ENCODE measurements at places on chromosomes 6 and 20.
A peak's percentile ranks its signal among the peaks of the same experiment; 100 is the strongest.

- no peak for DNase-seq
Observed at GRCh38 chr6:17015551-17016381, 86.1 kb upstream of the STMND1 start.

- DNase-seq: no peak
Observed at GRCh38 chr6:67541586-67541985, 1093.5 kb upstream of the ADGRB3 start.

- DNase-seq: no peak
Observed at GRCh38 chr6:156309017-156309416, 468.2 kb upstream of the ARID1B start.

GRCh38 chr6:82144852-82145340, 102.6 kb downstream of the IBTK start:
- no peak for DNase-seq

DNA sequence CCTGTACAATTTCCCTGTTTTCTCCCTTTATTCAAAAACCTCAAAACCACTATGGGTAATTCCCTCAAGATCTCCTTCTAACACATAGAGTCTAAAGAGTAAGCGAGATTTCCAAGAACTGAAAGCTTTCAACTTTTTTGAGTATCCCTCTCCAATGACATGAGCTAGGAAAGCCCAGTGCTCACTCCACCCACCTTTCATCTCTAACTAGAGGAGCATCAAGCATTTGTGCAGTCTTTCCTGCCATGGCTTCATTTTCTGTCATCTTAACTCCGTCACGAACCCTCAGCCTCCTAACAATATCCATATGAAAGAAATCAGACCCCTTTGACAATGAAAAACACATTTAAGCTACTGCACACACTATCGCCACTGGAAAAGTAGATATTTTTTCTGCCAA, 91.9 kb upstream of the SUPT3H start:
- DNase-seq: no peak

- no peak for DNase-seq
Observed at GRCh38 chr6:105759946-105760345, 326.2 kb upstream of the PRDM1 start.

DNA sequence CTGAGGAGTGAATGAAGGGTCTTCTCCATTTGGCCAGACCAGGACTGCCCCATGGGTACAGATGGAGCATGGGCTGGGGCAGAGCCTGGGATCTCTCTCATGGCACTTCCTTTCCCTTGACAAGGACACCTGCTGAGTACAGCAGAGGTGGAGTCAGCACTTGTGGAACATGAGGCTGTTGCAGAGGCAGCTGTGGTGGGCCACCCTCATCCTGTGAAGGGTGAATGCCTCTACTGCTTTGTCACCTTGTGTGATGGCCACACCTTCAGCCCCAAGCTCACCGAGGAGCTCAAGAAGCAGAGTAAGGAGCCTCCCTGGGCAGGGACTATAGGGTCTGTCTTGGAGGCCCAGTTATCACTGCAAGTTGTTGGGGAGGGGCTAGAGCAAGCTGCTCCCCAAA, 29.6 kb downstream of the GSS start:
- peak; percentile 76 for DNase-seq

DNA sequence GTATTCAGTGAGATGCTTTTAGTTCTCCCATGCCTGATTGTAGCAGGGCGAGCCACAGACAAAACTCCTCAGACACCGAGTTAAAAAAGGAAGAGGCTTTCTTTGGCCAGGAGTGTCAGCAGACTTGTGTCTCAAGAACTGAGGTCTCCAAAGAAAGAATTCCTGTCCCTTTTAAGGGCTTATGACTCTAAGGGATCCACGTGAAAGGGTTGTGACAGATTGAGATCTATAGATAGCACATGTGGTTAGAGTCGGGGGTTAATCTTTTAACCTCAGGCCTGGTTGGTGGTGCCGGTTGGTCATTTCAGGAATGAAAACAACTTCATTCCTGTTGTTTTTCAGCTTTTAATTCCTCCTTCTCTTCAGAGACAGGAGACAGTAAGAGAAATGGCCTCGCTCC, 168.8 kb upstream of the GRIK2 start:
- DNase-seq: no peak

GRCh38 chr6:129621252-129621651, 88.7 kb downstream of the ARHGAP18 start:
- peak; percentile 12 for DNase-seq

GRCh38 chr20:41587956-41588355, 30.2 kb downstream of the CHD6 start:
- DNase-seq: no peak

GRCh38 chr6:42564506-42564825, 637 bp downstream of the UBR2 start:
- no peak for DNase-seq

All from Jurkat, Clone E6-1 (cell line).